Stimulated activated CD4-positive, alpha-beta T cell treated with anti-CD3 and anti-CD28 coated beads, Interleukin-15, amount 100 ng/mL, for 1 hour (primary cell): ENCODE measurements at places on chromosomes 13 and 19.

- no peak for DNase-seq
Observed at GRCh38 chr19:31338069-31338776, 11.0 kb downstream of the TSHZ3 start.

GRCh38 chr19:4014541-4015491, 7.3 kb downstream of the PIAS4 start:
- peak; percentile 28 for DNase-seq

GRCh38 chr19:3029065-3029923, at the start of gene TLE2:
TSS of gene TLE2 (minus strand) at chr19:3029280. CDS start at chr19:3028904, 376 bp downstream.
- no peak for DNase-seq

- no peak for DNase-seq
Observed at GRCh38 chr19:18263324-18264136, 10.7 kb downstream of the IQCN start.

GRCh38 chr19:46393456-46394401, 19.6 kb downstream of the CCDC8 start:
- DNase-seq = no peak

GRCh38 chr13:113793718-113794085, 34.7 kb downstream of the TMEM255B start:
- no peak for DNase-seq

DNA sequence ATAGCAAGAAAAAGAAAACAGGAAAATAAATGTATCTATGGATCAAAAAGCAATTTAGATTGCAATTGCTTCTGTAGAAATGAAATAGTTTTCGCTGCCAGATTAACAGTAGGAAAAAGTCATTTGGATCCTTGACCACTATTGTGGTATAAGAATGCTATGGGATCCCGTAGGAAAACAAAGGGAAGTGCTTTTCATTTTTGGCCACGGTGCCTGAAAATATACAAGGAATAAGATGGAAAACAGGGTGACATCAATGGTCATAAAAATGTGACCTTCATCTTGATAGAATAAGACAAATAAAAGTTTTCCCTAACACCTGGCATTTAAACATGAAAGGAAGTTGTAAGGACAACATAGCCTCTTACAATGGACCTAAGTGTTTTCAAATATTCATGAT, 622.8 kb downstream of the DACH1 start:
- DNase-seq = no peak

GRCh38 chr13:85663856-85664255, 135.4 kb downstream of the SLITRK6 start:
- no peak for DNase-seq

- no peak for DNase-seq
Observed at GRCh38 chr19:18408053-18408476, 10.6 kb upstream of the LRRC25 start.

- DNase-seq = no peak
Observed at GRCh38 chr19:35872180-35872579, 3.8 kb downstream of the APLP1 start.

- DNase-seq = no peak
Observed at GRCh38 chr19:29805031-29805965, 6.5 kb upstream of the CCNE1 start.

DNA sequence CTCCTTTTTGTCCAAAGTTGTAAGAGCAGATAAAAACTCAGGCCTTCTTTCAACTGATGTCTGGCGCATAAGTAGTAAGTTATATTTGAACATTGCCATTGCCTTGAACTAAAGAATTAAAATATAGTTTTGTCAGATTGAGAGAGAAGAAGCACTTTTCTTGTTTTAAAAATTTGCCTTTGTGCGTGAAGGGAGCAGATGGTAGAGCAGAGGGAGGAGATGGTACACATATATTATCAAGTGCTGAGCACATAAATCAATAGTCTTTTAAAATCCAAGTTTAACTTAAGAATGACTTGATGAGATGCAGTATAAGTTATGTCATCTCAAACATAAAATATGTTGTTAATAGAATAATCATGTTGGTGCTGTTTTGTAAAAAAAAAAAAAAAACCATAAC, 504.6 kb upstream of the KLHL1 start:
- no peak for DNase-seq

- no peak for DNase-seq
Observed at GRCh38 chr13:34913040-34913439, 29.0 kb upstream of the NBEA start.
